ENCODE measurements at places on chromosomes 7 and 10. TPM values are rescaled to one million over a fixed set of nuclear protein-coding genes. Genes with fewer than 3 reads are reported as not detected.
A peak's percentile ranks its signal among the peaks of the same experiment; 100 is the strongest.

HKDC1 gene
- polyA plus RNA-seq, result not detected

SPDYE2B gene
- 5.1 TPM for polyA plus RNA-seq

CNPY1 gene
- polyA plus RNA-seq, result not detected

UBE2H gene
- 99.4 TPM for polyA plus RNA-seq

MMD2 gene
- not detected for polyA plus RNA-seq

GRCh38 chr10:92108747-92109146, 182.1 kb downstream of the CPEB3 start:
- DNase-seq, result no peak

GRCh38 chr7:115782696-115783490, 247.7 kb downstream of the TFEC start:
- peak; percentile 13 for DNase-seq

- no peak for DNase-seq
These were observed 69.6 kb downstream of the ASB13 start for GRCh38 chr10:5596611-5597341.

DNA sequence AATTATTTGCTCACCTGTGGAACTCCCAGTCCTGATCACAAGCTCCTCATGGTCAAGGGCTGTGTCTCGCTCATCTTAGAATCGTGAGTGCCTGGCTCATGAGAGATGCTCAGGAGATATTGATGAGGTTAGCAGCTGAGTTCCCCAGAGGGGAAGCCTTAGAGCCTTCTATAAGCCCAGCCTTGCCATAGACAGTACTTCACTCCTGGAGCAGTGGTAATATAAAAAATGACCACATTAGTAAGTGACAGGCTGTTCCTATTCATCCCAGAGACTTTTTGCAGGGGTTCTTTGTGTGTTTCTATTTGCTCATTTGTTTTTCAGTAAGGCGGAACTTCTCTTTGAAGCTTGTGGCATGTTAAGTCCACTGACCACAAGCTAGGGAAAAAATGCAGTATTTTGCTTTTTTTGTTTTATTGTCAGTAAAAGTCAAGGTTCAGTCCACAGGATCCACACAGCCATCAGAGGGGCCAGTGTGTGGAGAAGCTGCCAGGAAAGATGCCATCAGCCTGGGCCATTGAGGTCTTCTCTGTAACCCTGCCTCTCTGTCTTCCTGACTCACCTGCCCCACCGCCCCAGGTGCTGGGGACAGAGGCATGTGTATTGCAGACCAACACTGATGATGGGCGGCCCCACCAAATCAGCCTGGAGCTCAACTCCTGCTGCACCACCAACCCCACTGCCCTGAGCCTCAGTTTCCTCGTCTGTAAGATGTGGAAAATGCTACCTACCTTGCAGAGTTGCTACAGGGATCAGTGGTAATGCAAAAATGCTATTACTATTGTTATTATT, 36.4 kb upstream of the JCAD start:
- no peak for DNase-seq

- peak; percentile 65 for DNase-seq
These were observed 58.4 kb upstream of the MYO3A start for GRCh38 chr10:25875556-25876165.

- DNase-seq, result no peak
These were observed 11.2 kb upstream of the CALD1 start for GRCh38 chr7:134768243-134768642.
